ENCODE measurements at places on chromosomes 1 and 21. TPM values are rescaled to one million over a fixed set of nuclear protein-coding genes. Genes with fewer than 3 reads are reported as not detected.
A peak's percentile ranks its signal among the peaks of the same experiment; 100 is the strongest.

Gene KRTAP11-1
- total RNA-seq = not detected

Gene SPATA21
- total RNA-seq = not detected

Gene FMO5
- total RNA-seq = 0.50 TPM

Gene VANGL1
- 14.1 TPM for total RNA-seq

Gene CRNN
- not detected for total RNA-seq

Gene OPTC
- total RNA-seq = not detected

Gene MXRA8
- total RNA-seq = not detected

Gene CSF3R
- total RNA-seq = not detected

Gene SYCP1
- total RNA-seq = not detected

Gene TMEM54
- not detected for total RNA-seq

Gene NAXE
- total RNA-seq = 54.3 TPM

Gene TFF3
- not detected for total RNA-seq

Gene ASCL5
- total RNA-seq = not detected

Gene SPRR2F
- total RNA-seq = not detected

Gene ELAVL4
- not detected for total RNA-seq

Gene KLF17
- not detected for total RNA-seq

- DNase-seq = no peak
These were observed 53.1 kb upstream of the GPR25 start for GRCh38 chr1:200819726-200820125.

DNA sequence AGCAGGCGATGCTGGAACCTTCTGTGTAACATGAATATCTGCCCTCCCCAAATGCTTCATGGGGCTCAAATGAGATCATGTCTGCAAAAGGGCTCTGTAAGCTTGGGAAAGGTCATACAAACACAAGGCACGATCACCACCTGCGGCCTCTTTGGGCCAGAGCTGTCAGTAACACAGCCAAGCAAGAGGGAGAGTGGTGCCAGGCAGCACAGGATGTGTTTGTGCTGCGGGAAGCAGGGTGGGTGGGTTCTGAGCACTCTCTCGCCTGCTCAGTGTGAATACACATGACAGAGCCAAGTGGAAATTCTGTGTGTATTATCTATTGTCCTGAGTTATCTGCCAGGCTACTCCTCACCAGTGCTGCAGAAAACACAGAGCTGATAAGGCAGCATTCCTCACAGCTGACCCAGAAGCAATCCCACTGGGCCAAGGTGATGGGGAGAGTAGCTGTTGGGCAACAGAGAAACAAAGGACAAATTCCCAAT is 101.2 kb downstream of the LAMC2 start:
- DNase-seq = no peak

DNA sequence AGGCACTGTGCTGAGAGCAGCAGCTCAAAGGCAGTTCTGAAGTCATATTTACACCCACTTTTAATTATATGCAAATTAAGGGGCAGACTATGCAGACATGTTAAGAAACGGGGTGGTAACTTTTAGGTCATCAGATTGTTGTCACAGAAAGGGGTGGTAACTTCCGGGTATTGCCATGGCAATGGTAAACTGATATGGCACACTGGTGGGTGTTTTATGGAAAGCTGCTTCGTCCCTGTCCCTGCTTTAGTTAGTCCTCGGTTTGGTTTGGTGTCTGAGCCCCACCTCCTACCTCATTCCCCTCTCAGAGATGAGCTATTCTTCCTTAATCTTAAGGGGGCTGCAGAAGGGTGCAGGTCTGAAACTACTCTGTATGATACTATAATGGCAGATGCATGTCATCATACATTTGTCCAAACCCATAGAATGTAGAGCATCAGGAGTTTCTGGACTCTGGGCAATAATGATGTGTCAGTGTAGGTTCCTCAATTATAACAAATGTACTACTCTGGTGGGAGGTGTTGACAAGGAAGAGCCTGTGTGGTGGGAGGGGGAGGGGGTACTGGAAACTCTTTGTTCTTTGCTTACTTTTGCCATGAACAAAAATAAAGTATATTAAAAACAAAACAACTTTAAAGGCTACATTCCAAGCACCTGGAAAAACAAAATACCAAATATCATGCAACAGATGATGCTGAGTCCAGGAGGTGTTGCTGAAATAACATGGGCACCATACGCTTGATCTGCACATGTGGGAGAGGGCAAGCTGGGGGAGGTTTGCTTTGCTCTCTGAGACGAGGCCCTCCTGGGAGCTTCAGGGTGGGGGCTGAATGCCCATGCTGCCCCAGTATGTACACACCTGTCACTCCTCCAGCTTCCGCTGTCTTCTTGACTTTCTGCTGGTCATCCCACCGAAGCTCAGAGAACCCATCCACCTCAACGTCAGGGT is 6.3 kb downstream of the PARP1 start:
- no peak for DNase-seq

GRCh38 chr1:29708381-29708780 is 472.1 kb downstream of the PTPRU start:
- DNase-seq = no peak

- no peak for DNase-seq
These were observed 3.9 kb downstream of the KDF1 start for GRCh38 chr1:26956321-26956720.

DNA sequence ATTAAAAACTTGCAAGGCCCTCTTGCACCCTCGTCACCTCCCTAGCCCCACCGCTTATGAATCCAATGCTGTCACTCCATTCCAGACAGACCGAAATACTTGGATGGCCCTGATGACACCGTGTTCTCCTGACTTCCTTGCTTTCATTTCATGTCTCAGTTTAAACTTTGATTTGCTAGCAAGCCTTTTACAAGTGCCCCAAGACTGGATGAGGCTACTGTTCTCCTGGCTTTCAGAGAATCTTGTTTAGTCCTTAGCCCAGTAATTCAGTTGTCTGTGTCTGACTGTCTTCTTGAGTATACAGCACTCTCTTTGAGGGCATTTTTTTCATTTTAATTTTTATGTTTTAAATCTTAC is 824 bp upstream of the IFI44L start:
- no peak for DNase-seq

- no peak for DNase-seq
These were observed 48.0 kb upstream of the WLS start for GRCh38 chr1:68280286-68280685.

GRCh38 chr1:103525114-103525606 is 339 bp upstream of the RNPC3 start:
- DNase-seq = no peak

- DNase-seq = no peak
These were observed 28.4 kb downstream of the DISP3 start for GRCh38 chr1:11507309-11507708.

- no peak for DNase-seq
These were observed 13.6 kb downstream of the PACC1 start for GRCh38 chr1:212401042-212401441.

- no peak for DNase-seq
These were observed 103.0 kb downstream of the NOS1AP start for GRCh38 chr1:162172311-162173102.

GRCh38 chr1:188302746-188303145 is 1474.0 kb downstream of the PLA2G4A start:
- DNase-seq = no peak

GRCh38 chr1:231317306-231318014 is 20.2 kb downstream of the EXOC8 start:
- DNase-seq = no peak

DNA sequence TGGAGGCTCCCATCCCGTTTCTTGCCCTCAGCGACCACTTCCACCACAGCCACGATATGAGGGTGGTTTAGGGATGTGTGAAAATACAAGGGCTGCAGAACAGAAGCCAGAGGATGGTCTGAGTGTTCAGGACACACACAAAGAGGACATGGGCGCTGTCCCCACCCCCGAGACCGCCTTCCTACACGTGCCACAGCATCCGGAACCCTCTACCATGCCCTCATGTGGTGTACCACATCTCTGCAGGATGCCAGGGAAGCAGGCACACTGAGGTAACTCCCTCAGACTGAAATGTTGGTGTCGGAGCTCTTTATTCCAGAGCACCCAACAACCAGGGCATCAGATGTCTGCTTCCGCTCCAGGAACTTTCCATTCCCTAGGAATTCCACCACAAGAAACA is 23.1 kb downstream of the NPHP4 start:
- DNase-seq = no peak

DNA sequence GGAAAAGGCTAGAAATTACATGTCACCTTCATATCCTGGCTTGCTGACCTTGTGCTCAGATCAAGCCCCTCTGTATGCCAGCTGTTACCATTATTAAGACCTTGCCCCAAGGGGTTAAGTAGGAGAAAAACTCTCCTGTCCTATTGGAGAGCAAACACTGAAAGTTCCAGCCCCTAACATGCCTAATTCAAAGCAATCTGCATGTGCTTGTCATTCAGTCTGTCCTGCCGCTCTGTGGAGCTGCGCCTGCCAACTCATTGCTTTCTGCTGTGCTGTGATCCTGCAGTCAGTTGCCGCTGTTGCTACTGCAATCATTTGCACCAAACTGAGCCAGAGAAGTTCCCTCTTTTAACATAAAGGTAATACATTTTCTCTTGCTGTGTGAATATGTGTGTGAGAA is 113.4 kb downstream of the DISP1 start:
- no peak for DNase-seq

DNA sequence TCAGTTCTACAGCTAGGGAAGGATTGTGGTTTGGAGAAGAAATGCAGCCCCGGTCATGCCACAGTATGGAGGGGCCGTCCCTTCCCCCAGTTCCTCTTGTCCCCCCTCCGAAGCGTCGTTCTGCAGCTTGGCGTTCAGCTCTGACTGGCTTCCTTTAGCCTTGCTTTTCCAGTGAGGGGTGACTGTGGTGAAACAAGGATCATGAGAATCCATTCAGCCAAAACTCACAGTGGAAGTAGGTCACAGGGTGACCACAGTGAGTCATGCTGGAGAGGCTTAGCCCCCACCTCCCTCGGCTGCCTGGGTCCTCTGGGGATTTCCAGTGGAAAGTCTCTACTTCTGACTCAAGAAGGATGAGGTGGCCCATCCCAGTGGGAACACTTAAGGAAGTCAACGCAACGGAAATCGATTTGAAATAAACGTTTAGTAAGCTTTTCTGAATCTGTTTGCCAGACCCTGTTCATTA is 37.3 kb upstream of the COL6A2 start:
- DNase-seq = peak; percentile 35

GRCh38 chr1:161958425-161958824 is 65.2 kb downstream of the OLFML2B start:
- DNase-seq = no peak

DNA sequence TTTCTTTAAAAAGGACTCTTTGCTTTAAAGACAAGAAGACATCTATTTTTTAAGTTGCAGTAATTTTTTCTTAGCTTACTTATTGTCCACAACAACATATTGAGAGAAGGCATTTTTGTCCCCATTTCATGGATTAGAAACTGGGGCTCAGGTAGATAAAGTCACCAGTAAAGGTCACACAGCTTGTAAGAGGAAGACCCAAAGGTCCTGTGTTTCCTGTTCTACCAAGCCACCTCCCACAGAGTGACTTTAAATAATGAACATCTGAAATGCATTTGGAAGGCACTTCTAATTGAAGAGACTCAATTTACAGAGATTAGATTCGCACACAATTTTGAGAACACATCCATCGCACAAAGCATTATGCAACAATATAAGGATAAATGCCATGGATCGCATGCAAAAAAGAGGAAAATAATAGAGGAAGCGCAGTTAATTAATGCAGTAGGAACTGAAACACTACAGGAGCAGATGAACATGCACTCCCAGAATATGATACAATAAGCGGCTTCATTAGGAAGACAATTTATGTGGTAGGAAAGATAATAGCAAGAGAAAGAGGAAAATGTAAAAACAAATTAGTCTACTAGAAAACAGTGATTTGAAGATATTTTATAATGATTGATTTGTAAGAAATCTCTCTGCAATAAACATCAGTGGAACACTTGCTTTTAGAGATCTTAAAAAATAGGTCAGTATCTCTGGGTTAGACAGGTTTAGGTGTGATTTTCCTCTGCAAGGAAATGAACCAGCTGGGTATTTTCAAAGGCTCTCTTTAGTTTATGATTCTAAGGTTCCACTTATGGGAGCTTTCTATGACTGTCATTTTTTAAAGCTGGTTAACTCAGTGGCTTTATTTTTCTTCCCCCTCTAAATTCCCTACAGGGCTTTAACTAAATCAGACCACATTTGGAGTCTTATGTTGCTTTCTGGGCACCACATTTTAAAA is 27.1 kb upstream of the CD2 start:
- no peak for DNase-seq

GRCh38 chr1:170145770-170146676 is at the start of gene NTMT2:
Gene NTMT2 (plus strand): TSS chr1:170145959. CDS start chr1:170146108, 149 bp downstream.
- DNase-seq = no peak

DNA sequence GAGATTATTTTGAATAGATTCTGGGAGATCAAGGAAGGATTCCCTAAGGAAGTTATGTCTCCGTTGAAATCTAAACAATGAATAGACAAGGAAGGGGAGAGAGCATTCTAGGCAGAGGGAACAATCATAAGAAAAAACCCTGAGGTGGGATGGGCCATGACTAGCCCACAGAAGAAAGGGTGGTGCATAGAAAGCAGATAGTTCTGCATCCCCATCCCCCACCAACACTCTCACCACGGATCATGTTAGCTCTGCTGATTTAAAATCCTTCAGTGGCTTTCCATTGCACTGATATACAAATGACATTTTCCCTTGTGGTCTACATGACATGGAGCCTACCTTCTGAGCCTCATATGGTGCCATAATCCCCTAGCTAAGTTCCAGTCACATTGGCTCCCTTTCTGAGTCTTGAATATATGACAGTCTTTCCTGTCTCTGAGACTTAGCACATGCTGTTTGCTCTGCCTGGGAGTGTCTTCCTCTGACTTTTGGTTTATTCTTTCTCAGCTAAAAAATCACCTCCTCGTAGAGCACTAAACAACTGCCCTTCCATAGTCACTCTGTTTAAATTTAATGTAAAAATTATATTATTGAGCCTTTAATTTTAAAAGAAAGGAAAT is 15.2 kb downstream of the SCMH1 start:
- DNase-seq = no peak

GRCh38 chr21:38913120-38913892 is 107.6 kb downstream of the ETS2 start:
- no peak for DNase-seq

GRCh38 chr21:44084496-44085241 is 22.5 kb upstream of the PWP2 start:
- DNase-seq = no peak
